ENCODE measurements at places on chromosomes 5 and 9. TPM values are rescaled to one million over a fixed set of nuclear protein-coding genes. Genes with fewer than 3 reads are reported as not detected.

The NEUROG1 gene
- polyA plus RNA-seq, result not detected

The OR1Q1 gene
- polyA plus RNA-seq, result not detected

The PTCH1 gene
- 7.3 TPM for polyA plus RNA-seq

The PCDHB12 gene
- polyA plus RNA-seq, result 4.7 TPM

The LTC4S gene
- 2.8 TPM for polyA plus RNA-seq

The STK32A gene
- 0.49 TPM for polyA plus RNA-seq

The ARRDC1 gene
- 48.6 TPM for polyA plus RNA-seq

The FKTN gene
- 14.6 TPM for polyA plus RNA-seq

The ITGA1 gene
- polyA plus RNA-seq, result 21.6 TPM

The C5orf46 gene
- polyA plus RNA-seq, result not detected

The TTC33 gene
- 18.8 TPM for polyA plus RNA-seq

The PCDH12 gene
- 16.9 TPM for polyA plus RNA-seq

The TAF11L5 gene
- not detected for polyA plus RNA-seq

The NUDCD2 gene
- polyA plus RNA-seq, result 37.5 TPM

The WNT8A gene
- polyA plus RNA-seq, result not detected

The SLC6A7 gene
- polyA plus RNA-seq, result 0.22 TPM

The PCDHGA3 gene
- 1.0 TPM for polyA plus RNA-seq

The SLC6A18 gene
- not detected for polyA plus RNA-seq

The SLC23A1 gene
- 0.48 TPM for polyA plus RNA-seq

The PCDHB8 gene
- 2.1 TPM for polyA plus RNA-seq

The TPPP gene
- polyA plus RNA-seq, result 7.7 TPM

The PCDHB14 gene
- 7.5 TPM for polyA plus RNA-seq

The GCNT4 gene
- 0.09 TPM for polyA plus RNA-seq

The WHRN gene
- 2.1 TPM for polyA plus RNA-seq

The CCL28 gene
- polyA plus RNA-seq, result 0.17 TPM

The PGM5 gene
- polyA plus RNA-seq, result 61.6 TPM

The FOXD4L6 gene
- not detected for polyA plus RNA-seq

The C1QTNF2 gene
- 21.0 TPM for polyA plus RNA-seq

The TPD52L3 gene
- polyA plus RNA-seq, result not detected

The PCDHA1 gene
- not detected for polyA plus RNA-seq

The ABO gene
- 4.5 TPM for polyA plus RNA-seq

The RNF208 gene
- polyA plus RNA-seq, result 4.2 TPM

The PRR7 gene
- 0.96 TPM for polyA plus RNA-seq

The SV2C gene
- not detected for polyA plus RNA-seq

The COL27A1 gene
- polyA plus RNA-seq, result 36.9 TPM

The CDH9 gene
- not detected for polyA plus RNA-seq

The PCDHGA11 gene
- polyA plus RNA-seq, result 3.0 TPM

The TAL2 gene
- polyA plus RNA-seq, result 18.6 TPM

The CDKN2B-AS1 gene
- polyA plus RNA-seq, result 0.26 TPM

The NME5 gene
- polyA plus RNA-seq, result 0.68 TPM
